ENCODE measurements at places on chromosomes 3 and 15. TPM values are rescaled to one million over a fixed set of nuclear protein-coding genes. Genes with fewer than 3 reads are reported as not detected.

Gene TUSC7
- total RNA-seq, result not detected

Gene P2RY12
- total RNA-seq, result not detected

Gene NLGN1
- not detected for total RNA-seq

GRCh38 chr15:85733416-85733815 is 61.3 kb downstream of the KLHL25 start:
- peaks cover 57% of the 10 kb centered on the region for H3K36me3 ChIP-seq
- H3K4me3 ChIP-seq, result no peak overlapping the region
- H3K27ac ChIP-seq, result no peak overlapping the region
- peaks cover 2% of the 10 kb centered on the region for H3K27me3 ChIP-seq
- DNase-seq, result no peak
- H3K4me1 ChIP-seq, result peaks cover 11% of the 10 kb centered on the region

DNA sequence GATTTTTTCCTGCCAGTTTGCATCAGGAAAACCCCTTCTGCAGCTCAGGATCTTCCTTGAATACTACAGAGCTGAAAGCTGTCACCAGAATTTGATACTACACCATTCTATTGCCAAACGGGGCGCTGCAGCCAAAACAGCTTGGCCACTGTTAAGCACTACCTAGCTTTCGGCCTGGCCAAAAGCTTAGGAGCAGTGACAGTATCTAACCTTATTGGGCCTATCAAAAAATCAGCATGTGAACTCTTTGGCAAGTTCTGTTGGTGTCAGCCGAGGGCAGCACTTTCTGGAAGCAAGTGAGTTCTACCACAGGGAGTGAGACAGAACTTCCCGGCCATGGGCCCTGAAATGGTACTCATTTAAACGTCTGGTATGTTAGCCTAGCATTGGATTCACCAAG is 16.1 kb upstream of the GYG1 start:
- peaks cover 4% of the 10 kb centered on the region for H3K36me3 ChIP-seq
- H3K27ac ChIP-seq, result no peak overlapping the region
- H3K4me1 ChIP-seq, result peaks cover 3% of the 10 kb centered on the region
- no peak for DNase-seq
- peaks cover 12% of the 10 kb centered on the region for H3K27me3 ChIP-seq
- H3K4me3 ChIP-seq, result peak overlapping the region; percentile 36
